Epithelial cell of esophagus (primary cell): ENCODE measurements at places on chromosomes 13 and 19.

- DNase-seq: no peak
Observed at GRCh38 chr19:48689449-48689848, 6.3 kb upstream of the FUT2 start.

DNA sequence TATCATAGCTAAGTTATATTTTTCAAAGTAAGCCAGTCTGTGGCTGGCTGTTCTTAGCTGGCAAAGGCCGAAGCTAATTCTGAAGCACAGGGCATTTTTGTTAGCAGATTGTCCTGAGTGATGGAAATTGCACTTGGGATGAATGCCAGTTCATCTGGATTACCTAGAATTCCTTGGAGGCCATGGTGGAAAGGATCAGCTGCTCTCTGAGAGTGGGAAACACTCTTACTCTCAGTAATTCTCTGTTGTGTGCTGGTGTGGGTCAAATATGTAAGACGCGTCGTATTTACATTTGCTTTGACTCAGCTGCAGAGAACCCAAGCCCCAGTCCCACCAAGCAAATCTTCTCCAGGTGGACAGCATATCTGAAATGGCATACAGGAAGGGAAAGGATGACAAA is 60.7 kb upstream of the C1QTNF9B start:
- DNase-seq: no peak

GRCh38 chr13:40152145-40152544 is 496.7 kb downstream of the COG6 start:
- DNase-seq: peak; percentile 90

DNA sequence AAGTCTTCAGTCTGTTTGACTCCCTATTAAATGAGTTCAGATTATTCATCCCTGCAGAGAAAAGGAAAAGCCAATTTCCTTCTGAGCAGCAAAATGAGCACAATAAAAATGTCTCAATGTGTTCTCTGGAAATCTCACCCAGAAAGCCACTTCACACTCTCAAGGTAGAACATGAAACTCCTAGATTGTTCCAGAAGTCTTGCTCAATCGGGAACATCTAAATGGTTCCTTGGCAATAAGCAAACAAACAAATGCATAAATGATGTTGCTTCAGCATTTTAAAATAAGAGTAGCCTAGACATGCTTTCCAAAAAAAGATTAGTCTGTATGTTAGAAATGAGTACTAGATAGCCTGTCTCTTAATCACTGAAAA is 59.7 kb upstream of the TNFRSF19 start:
- peak; percentile 69 for DNase-seq

GRCh38 chr19:34990578-34991192 is 9.4 kb upstream of the GRAMD1A start:
- no peak for DNase-seq
